ENCODE measurements at places on chromosomes 13 and 19.

GRCh38 chr13:36108342-36108741, 22.8 kb downstream of the DCLK1 start:
- DNase-seq, result no peak

DNA sequence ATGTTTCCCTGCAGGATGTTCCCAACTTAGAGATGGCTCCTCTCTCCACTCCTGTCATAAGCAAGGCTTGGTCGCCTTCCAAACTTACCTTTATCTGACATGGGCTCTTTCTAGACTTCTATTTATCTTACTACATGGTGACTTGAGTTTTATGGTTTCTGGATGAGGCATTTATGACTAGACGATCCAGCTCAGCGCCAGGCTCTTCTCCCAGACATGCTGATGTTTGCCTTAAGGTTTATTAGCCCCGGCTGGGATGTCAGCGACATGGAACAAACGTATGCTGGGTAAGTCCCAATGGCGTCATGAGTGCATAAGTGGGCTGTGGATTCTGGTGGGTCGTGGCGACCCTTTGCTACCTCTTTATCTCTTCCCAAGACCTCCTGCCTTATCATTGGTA, 39.8 kb upstream of the SLC15A1 start:
- DNase-seq, result no peak

- DNase-seq, result peak; percentile 44
Observed at GRCh38 chr13:42396501-42396900, 124.5 kb downstream of the AKAP11 start.

DNA sequence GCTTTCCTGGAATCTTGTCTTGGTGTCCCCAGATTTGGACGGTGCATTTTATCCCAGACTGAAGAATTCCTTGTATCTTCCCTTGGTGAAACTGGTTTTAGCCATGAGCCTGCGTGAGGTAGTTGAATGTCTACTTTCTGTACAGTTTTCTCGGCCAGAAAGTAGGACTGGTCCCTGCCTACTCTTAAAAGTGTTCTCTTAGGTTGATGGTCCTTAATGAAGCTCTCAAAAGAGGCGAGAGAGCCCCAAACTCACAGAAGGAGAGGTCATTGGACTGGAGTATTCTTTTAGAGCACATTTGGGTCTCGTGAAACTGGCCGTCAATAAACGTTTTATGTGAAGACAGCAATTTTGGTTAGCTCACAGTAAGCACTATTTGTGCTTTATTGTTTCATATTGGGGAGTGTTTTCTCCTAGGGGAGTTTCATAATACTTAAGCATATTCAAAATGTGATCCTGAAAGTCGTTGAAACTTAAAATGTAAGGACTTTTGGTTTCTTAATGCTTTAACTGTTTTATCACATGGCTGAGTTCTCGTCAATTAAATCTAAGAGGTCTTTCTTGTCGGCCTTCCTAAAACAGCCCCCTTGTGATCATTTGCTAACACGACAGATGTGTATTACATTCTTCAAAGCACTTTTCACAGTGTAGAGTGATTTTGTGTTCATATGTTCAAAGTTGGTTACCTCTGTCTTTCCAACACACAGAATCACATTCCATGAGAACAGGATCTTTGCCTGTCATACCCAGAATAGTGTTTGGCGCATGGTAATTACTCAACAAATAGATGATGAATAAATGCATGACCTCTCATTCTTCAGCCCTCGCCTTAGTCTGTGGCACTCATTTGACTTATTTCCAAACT, 889 bp downstream of the GTF2F2 start:
- DNase-seq, result no peak

- no peak for DNase-seq
Observed at GRCh38 chr19:48641850-48642249, 4.1 kb downstream of the CA11 start.

DNA sequence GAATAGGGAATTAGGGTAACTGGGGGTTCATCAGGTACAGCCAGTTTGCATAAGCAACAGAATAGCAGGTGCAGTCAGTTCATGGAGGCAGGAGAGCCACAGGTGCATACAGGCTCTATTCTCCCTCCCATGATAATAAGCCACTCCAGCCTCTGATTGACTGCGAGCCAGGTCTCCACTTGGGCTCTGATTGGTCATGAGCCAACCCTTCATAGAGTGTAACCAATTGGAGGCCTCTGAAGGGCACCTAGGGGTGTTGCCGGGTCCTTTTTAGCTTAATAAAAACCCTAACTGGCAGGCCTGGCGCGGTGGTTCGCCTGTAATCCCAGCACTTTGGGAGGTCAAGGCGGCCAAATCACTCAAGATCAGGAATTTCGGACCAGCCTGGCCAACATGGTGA, 8.7 kb upstream of the CKM start:
- DNase-seq, result no peak
